Activated CD4-positive, alpha-beta T cell treated with anti-CD3 and anti-CD28 coated beads, Interleukin-2, amount 50 U/mL, for 48 hours (primary cell): ENCODE measurements at places on chromosomes 11 and 22.

- DNase-seq: no peak
These were observed 19.0 kb downstream of the ZBED5 start for GRCh38 chr11:10838881-10839280.

GRCh38 chr22:29797351-29797750, 30.2 kb downstream of the UQCR10 start:
- DNase-seq: no peak

DNA sequence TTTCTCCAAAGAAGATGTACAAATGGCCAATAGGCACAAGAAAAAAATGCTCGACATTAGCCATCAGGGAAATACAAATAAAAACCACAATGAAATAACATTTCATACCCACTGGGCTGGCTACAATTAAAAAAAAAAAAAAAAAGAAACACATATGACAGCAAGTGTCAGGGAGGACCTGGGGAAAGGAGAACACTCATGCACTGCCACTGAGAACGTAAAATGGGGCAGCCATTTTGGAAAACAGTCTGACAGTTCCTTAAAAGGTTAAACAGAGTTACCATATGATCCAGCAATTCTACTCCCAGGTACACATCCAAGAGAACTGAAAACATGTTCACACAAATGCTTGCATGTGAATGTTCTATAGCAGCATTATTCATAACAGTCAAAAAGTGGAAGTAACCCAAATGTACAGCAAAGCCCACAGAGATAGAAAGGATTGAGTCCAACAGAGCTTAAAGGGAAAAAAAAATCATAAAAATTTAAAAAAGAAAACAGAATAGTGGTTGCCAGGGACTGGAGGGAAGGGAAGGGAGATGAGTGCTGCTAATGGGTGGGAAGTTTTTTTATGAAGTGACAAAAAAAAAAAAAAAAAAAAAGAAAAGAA, 48.4 kb upstream of the CYP2D6 start:
- DNase-seq: no peak

GRCh38 chr11:126914941-126915340, 85.6 kb downstream of the KIRREL3 start:
- DNase-seq: no peak

DNA sequence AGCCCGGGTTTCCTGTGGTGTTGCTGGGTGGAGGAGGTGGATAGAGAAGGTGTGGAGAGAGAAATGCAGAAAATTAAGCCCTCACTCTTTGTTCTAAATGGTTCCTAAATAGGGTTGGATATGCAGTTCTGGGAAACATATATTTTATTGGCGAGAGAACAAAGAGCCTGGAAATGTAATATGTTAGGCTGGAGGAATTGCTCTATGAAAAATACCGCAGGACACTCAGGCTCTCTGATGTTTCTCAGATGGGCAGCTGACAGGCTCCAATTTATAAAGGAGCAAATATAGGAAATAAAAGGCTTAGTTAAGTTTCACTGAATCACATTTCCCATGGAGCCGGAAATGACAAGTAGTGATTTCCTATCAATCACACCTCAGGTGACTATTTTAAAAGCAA, 428.0 kb downstream of the TMEM135 start:
- no peak for DNase-seq

- no peak for DNase-seq
These were observed 12.6 kb downstream of the ZNF143 start for GRCh38 chr11:9473408-9473807.

GRCh38 chr11:34029176-34029575, 22.4 kb upstream of the CAPRIN1 start:
- DNase-seq: no peak

GRCh38 chr22:46970411-46971098, 208.1 kb downstream of the TBC1D22A start:
- DNase-seq: no peak

- DNase-seq: peak; percentile 60
These were observed 43.7 kb downstream of the MICAL3 start for GRCh38 chr22:17980638-17981051.

DNA sequence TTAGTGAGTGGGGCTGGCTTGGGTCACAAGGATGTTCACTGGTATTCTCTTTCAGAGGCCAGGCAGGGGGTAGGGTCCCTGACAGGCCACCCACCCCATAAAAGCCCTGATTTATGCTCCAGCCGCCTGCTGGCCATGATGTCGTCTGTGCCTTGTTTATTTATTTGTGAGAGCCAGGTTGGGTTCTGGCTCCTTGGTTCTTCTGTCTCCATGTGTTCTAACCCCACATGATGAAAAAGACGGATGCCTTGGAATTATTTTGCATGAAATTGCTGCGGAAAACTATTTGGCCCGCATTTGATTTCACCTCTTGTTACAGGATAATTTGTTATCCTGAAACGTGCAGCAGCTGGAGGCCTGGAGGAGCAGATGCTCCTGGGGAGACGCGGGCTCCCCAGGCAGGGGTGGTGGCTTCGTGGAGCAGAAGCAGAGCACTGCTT, 46.3 kb upstream of the WNT11 start:
- DNase-seq: no peak

- DNase-seq: no peak
These were observed 17.3 kb downstream of the TRMU start for GRCh38 chr22:46352691-46353386.

DNA sequence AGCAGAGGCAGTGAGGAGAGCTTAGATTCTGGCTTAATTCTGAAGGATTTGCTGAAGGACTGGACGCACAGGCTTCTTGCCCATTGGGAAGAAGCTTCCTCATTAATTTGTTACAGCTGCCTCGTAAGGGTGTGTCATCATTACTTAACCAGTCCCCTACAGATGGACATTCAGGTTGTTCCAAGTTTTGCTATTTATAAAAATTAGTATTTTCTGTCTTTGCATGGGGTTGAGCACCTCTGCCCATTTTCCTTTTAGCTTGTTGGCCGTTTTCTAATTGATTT, 38.1 kb downstream of the CAPN1 start:
- DNase-seq: no peak
